Bone marrow (tissue), 2 donors: ENCODE measurements at places on chromosomes 3 and 15.
A peak's percentile ranks its signal among the peaks of the same experiment; 100 is the strongest.

GRCh38 chr3:99635348-99635747, 3.0 kb upstream of the COL8A1 start:
- DNase-seq = no peak

GRCh38 chr3:175238801-175239200, 379.7 kb downstream of the NAALADL2 start:
- DNase-seq = no peak

GRCh38 chr3:196813903-196814302, 53.8 kb upstream of the SENP5 start:
- DNase-seq = no peak

DNA sequence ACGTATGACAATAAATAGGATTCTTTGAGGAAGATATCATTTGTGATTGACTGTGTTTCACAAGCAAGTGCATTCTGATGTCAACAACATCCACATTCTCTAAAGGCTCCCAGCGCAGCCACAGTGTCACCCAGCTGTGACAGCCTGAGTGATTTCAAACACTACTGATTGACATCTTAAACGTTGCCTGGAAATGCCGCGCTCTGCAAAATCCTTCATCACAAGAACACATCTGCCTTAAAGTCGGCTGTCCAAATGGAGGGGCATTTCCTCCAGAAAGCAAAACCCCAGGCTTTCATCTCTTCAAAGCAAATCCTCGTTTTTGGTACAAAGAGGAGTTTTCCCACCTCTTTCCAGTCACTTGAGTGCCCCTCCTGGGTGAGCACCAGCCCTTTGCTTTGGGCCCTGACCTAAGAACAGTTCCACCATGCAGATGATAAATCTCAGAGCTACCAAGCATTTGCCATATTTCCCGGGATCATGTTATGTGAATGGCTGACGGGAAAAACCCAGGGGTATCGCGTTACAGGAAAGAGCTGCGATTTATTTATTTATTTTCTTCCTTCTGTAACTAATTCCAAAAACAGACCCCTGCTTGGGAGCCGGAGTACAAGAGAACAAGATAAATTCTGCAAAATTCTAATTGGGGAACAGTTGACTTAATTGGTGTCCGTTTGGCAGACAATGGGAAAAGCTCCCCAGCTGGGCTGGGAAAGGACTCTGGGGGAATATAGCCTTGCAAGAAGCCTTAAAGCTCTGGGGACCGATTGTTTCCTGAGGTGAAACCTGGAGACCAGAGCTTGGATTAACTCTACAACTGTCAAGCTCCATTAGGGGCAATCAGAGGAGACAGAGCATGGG, 703.8 kb upstream of the NR2F2 start:
- no peak for DNase-seq

DNA sequence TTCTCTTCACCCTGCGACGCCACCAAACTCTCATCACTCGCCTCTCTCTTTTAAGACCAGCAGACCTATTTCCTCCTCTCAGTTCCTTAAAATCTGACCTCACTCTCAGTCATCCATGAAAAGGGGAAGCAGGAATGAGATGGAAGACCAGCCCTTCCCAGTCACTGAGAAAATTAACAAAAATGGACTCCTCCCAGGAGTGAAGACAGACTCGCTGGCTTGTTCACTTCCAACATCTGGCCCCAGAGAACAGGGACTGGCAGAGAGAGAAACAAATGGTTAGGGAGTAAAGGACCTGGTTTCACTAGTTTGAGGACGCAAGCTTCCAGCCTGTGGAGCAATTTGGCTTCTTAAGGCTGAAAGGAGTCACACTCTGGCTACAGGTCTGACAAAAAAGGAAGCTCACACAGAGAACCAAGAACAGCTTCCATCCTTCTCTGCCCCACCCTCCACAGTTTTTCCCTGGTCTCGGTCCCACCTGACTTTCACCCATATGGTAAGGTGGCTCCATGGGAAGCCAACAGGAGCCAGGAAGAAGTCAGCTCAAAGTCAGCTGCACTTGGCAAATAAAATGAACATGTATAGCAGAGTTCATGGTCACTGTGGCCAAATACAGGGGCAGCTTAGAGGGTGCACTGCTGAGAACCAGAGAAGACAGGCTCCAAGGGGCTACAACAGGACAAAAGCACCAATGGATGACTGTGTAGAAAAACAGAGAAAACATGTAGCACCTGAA, 57.2 kb downstream of the ITGB5 start:
- DNase-seq = peak; percentile 19

GRCh38 chr15:54820811-54821210, 375.9 kb downstream of the RSL24D1 start:
- no peak for DNase-seq

DNA sequence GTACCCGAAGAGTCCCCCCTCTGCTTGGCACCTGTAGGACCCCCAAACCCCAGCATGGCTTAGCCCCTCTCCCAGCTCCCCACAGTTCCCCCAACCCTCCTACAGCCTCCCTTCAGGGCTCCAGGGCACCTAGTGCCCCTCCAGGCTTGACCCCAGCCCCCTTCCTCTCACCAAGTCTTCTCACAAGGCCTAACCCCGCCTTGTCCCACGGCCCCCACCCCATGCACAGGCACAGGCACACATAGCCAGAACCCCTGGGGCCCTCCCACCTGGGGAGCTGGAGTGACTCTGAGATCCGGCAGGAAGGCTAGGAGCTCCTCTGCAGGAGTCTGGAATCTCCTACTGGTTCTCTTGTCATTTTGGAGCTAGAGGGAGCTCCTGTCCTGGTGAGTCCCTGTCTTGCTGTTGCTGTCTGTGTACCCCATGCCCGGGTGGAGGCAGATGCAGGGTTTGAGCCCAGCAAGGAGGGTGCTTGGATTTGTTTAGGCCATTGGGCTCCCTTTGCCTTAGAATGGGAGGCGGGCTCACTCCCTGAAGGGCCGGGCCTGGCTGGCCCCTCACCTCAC, 39.6 kb downstream of the KLF13 start:
- DNase-seq = no peak

DNA sequence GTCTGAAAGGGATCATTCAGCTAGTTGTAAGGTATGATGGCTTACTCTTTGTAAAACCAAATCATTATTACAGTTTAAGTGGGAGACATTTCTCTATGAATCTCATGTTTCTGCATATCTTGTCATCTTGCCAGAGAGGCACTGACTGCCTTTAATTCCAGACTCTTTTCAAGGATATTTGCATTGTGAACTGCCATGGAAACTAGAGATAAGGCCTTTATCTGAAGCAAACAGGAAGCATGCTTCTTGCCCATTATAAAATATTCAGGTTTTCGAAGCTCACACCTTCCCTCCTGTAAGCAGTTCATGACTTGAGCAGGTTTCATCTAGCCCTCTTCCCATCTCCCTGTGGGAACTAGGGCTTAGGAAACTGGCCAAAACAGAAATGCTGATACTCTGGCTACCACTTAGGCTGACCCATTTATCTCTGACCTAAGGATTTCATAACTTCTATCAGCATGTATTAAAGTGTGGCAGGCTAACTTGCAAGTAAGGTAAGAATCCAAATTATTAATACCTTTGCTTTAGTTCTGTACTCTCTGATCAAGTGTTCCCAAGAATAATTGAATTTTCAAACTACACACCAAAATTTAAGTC, 326.6 kb upstream of the ALCAM start:
- no peak for DNase-seq

- DNase-seq = no peak
Observed at GRCh38 chr3:158683230-158683962, 10.9 kb upstream of the LXN start.

GRCh38 chr15:87827131-87827530, 429.4 kb downstream of the NTRK3 start:
- no peak for DNase-seq

GRCh38 chr3:12187448-12188327, 29.0 kb upstream of the TIMP4 start:
- peak; percentile 28 for DNase-seq

DNA sequence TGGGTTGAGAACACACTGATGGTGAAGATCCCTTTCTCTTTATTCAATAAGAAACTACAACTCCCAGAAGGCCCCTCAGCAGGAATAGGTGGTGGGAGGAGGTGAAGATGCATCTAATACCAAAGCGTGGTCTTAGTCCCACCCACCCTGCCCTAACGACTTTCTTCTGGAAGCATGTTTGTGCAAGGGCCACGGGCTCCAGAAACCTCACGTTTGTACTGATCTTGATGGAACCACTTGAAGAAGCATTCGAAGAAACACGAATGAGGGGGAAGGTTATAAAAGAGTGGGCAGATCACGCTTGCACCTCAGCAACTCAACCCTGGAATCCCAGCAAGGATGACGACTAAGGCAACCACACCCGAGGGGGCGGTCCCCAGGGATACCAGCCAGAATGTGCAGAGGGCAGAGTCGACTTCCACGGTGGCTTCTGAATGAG, 10.6 kb upstream of the SLC25A36 start:
- no peak for DNase-seq

DNA sequence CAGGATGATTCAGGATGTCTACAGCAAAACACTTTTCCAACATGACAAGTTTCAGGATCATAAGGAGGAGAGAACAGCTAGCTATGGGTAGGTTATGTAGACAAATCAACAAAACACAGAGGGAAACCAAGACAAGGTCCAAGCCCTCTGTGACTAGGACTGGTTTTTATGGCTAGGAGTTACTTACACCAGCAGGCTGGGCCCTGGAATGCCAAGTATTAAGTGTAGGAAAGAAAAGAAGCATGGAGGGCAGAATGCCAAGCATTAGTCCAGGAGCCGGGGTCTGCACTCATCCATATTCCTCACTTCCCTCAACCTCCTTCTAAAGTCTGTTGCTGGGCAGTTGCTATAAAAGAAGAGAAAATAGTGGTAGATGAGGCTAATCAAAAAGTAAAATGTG, 35.3 kb upstream of the PPP2R3A start:
- DNase-seq = no peak

DNA sequence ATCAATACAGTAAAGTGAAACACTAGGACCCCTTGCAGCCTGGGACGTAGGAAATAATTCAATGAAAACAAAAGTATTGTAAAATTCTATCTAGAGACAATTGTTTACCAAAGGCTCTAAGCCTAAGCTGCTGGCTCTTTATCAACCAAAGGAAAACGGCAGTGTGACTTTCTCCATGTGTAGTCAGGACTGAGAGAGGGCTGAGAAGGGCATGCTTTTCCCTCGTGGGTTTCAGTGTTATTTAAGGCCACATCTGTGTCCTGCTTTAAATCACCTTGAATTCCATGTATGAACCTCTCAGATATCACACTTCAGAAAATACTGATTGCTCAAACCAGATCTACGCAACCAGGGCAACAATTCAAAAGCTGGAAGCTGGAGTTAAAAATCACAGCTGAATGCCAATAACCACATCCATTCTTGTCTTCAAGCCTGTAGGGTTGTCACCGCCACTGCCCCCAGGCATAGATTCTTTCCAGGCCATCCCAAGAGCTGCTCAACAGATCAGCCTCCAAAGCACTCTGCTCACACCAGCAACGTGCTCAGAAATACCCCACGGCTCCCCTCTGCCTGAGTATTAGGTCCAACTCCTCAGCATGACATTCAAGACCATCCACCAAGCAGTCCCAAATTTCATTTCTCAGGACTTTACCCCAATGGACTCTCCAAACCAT, 124.0 kb downstream of the SRGAP3 start:
- no peak for DNase-seq

GRCh38 chr3:106206146-106206545, 337.3 kb upstream of the CBLB start:
- DNase-seq = no peak

- DNase-seq = no peak
Observed at GRCh38 chr3:150602426-150603152, 532 bp upstream of the SELENOT start.

DNA sequence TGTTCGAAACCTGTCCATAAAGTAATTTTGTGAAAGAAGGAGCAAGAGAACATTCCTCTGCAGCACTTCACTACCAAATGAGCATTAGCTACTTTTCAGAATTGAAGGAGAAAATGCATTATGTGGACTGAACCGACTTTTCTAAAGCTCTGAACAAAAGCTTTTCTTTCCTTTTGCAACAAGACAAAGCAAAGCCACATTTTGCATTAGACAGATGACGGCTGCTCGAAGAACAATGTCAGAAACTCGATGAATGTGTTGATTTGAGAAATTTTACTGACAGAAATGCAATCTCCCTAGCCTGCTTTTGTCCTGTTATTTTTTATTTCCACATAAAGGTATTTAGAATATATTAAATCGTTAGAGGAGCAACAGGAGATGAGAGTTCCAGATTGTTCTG, 44.4 kb downstream of the AGTR1 start:
- DNase-seq = no peak

DNA sequence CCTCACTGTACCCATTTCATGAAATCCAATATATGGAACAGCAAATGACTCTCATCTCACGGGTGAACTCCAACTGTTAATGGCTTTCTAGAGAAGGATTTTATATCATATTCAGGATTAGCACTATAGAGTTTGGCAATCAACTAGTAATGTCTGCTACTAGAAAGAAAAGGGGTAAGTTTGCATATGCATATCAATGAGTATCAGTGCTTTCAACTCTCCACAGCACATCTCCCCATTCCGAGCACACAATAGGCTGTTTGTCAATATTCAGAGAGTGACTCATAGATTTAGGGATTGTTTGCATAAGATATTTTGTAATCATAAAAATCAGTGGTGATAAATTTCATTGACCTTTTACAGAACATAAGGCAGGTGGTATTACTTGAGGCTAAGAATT, 163.2 kb upstream of the LMCD1 start:
- DNase-seq = no peak

- no peak for DNase-seq
Observed at GRCh38 chr3:18443665-18444594, 18.8 kb upstream of the SATB1 start.

- no peak for DNase-seq
Observed at GRCh38 chr3:149620291-149621020, 37.4 kb downstream of the WWTR1 start.

DNA sequence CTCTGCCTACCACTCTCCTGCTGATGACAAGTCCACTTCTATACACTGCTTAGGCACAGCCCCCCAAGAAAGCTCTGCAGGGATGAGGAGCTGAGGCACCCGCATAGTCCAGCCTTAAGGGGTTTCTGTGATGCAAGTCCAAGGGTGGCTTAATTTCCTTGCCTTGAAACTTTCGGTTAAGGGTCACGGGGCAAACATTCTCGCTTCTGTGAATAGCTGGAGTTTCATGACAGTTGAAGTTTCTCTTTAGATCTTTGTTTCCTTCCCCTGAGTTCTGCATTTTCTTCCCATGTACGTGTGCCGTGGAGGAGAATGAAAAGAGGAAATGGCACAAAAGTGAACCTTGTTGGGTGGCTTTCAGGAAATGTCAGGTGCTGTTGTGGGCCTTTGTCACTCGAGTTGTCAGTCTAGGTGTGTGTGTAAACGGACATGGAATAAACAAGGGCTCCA, 7.0 kb downstream of the GPR160 start:
- peak; percentile 41 for DNase-seq

DNA sequence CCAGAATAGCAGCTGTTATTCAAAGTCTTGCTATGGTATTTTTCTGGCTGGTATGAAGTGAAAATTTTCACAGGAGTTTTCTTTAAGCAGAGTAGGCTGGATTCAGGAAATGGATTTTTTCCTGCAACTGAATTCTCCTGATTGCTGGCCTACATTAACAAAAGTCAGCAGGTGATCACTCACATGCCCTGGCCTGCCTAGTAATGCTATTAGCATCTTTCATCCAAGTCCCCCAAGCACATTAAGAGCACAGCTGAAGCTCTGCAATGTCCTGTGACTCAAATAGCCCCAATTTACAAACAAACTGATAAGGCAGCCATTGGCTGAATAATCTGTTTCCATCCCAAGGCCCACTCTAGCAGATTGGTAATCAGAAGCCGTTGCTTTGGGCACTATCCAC, 688.3 kb upstream of the LMCD1 start:
- no peak for DNase-seq

- no peak for DNase-seq
Observed at GRCh38 chr3:16793321-16793720, 91.4 kb upstream of the PLCL2 start.

GRCh38 chr3:39088889-39089288, 18.5 kb downstream of the GORASP1 start:
- DNase-seq = no peak
